ENCODE measurements at places on chromosomes 5 and 9.
A peak's percentile ranks its signal among the peaks of the same experiment; 100 is the strongest.

- H3K27ac ChIP-seq = no peak overlapping the region
- no peaks in the 10 kb centered on the region for H3K27me3 ChIP-seq
- H3K4me1 ChIP-seq = peaks cover 13% of the 10 kb centered on the region
- no peak overlapping the region for H3K4me3 ChIP-seq
- DNase-seq = no peak
These were observed 43.3 kb downstream of the CREBRF start for GRCh38 chr5:173099461-173099860.

- DNase-seq = no peak
- H3K27ac ChIP-seq = peak overlapping the region; percentile 9
- peaks cover 4% of the 10 kb centered on the region for H3K27me3 ChIP-seq
- H3K4me3 ChIP-seq = no peak overlapping the region
- no peaks in the 10 kb centered on the region for H3K4me1 ChIP-seq
These were observed 7.9 kb downstream of the KCNIP1 start for GRCh38 chr5:170511551-170512258.

DNA sequence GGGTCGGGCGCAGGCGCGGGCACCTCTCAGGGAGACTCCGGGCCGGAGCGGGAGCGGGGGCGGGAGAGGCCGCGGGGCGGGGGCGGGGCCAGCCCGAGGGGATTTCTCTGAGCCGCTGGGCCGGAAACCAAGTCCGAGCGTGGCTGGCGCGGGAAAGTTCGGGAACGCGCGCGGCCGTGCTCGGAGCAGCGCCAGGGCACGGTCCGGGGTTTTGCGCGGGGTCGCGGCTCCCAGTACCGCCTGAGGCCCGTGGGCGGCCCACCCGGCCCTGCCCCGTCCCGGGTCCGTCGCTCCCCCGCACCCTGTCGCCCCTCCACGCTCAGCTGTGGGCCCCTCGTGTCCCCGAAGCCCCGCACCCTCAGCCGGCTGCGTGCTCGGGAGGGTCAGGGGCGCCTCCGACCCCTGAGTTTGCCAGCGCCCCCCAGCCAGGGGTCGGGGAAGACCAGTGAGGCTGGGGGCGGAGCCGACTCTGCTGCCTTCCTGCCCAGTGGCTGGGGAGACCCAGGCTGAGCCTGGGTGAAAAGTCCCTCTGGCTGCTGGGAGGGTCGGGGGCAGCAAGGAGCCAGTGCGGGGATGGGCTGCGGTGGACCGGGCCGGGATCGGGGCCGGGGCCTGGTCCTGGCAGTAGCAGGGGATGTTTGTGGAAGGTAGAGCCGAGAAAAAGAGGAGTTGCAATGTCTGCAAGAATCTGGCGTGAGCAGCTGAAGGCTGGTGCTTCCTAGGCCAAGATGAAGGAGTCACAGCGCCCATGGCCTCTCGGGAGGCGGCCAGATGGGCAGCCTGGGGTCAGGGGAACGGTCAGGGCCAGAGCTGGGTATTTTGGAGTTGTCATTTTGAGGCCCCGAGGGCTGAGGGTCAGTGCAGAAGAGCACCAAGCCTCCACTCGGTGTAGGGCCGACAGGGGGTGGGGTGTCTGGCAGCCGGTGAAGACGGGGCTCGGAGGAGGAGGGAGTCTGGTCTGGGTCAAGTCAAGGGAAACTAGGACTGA is 588 bp downstream of the TRAF2 start:
- H3K4me1 ChIP-seq = peaks cover 7% of the 10 kb centered on the region
- no peaks in the 10 kb centered on the region for H3K36me3 ChIP-seq
- peak; percentile 47 for DNase-seq
- H3K27ac ChIP-seq = peak overlapping the region; percentile 69

DNA sequence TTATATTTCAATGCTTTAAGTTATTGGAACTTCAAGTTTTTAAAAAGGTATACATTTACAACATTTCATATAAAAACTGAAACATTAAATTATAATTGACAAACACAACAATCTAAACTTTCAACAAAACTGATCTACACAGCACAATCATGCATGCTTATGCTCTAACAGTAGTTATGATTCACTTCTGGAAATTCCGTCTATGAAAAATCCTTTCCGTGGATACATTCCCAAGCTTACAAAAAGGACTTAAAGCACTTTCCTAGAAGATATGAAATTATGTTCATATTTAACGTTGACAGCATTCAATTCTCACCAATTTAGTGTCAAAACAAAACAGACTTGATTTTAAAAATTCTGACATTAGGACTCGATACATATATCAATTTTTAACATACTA is 3.7 kb downstream of the HNRNPH1 start:
- peaks cover 62% of the 10 kb centered on the region for H3K36me3 ChIP-seq
- H3K27me3 ChIP-seq = peaks cover 48% of the 10 kb centered on the region
- peak overlapping the region; percentile 100 for H3K4me3 ChIP-seq
- no peak overlapping the region for H3K27ac ChIP-seq
- no peak for DNase-seq

DNA sequence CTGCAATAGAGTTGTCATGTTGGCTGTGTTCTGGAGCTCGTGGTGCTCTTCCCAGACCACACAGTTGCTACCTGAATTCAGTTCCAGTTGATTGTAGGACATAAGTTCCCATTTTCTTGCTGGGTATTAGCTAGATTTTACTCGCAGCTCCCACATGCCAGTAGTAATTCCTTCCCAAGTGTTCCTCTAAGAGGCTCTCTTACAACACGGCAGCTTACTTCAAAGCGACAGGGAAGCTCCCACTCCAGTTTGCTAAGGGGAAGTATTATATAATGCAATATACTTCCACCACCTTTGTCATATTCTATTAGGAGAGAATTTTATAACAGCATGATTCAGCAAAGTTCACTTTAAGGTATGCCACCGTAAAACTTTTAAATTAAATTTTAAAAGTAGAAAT is 623.0 kb downstream of the SLCO4C1 start:
- H3K27me3 ChIP-seq = no peaks in the 10 kb centered on the region
- H3K36me3 ChIP-seq = no peaks in the 10 kb centered on the region
- no peak overlapping the region for H3K27ac ChIP-seq
- H3K4me3 ChIP-seq = no peak overlapping the region
- no peak for DNase-seq

- H3K4me1 ChIP-seq = peaks cover 10% of the 10 kb centered on the region
- no peak for DNase-seq
- H3K27me3 ChIP-seq = no peaks in the 10 kb centered on the region
- H3K4me3 ChIP-seq = no peak overlapping the region
- H3K36me3 ChIP-seq = no peaks in the 10 kb centered on the region
These were observed 14.4 kb upstream of the PHF19 start for GRCh38 chr9:120891245-120891883.

DNA sequence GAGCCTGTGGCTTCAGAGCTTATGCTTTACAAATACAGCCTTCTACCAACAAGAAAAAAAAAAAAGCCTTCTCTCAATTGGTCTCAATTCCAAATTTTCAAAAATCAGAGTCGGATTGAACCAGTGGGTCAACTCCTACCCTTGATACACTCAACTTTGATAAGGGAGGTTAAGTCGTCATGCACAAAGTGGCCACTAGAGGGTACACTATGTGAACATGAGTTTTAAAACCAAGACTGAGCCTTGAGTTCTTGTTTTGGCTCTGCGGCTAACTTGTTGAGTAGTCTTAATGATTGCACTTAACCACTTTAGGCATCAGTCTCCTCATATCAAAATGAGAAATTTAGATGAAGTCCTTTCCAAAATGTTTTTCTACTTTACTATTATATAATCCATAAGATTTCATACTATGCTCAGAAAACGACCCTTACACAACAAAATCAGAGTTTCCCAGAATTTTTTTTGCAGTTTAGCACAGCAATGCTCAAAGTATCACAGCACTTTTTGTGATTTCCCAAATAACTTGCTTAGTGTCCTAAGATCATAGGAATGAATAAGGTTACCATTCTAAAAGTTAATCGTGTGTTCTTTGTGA is 92.9 kb upstream of the MTAP start:
- no peaks in the 10 kb centered on the region for H3K36me3 ChIP-seq
- no peak overlapping the region for H3K4me3 ChIP-seq
- H3K27ac ChIP-seq = no peak overlapping the region
- peaks cover 29% of the 10 kb centered on the region for H3K4me1 ChIP-seq
- H3K27me3 ChIP-seq = no peaks in the 10 kb centered on the region

DNA sequence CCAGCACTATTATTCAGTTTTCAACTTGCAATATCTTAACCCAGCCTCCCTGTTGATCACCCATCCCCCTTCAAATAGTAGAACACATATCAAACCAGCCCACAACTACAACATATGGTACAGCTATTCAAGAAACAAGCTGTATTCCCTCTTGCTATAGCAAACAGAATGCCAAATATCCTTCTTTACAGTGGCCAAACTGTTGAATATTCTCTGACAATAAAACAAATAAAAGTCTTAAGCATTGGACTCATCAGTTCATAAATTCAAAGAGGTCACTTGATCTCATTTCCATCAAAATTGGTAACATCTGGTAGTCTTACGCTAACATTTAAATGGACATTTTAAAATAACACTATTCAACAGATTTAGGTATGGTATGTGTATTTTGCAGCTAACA is 350.8 kb downstream of the EFNA5 start:
- H3K27me3 ChIP-seq = no peaks in the 10 kb centered on the region
- H3K4me3 ChIP-seq = no peak overlapping the region
- no peaks in the 10 kb centered on the region for H3K36me3 ChIP-seq
- H3K4me1 ChIP-seq = peaks cover 24% of the 10 kb centered on the region

DNA sequence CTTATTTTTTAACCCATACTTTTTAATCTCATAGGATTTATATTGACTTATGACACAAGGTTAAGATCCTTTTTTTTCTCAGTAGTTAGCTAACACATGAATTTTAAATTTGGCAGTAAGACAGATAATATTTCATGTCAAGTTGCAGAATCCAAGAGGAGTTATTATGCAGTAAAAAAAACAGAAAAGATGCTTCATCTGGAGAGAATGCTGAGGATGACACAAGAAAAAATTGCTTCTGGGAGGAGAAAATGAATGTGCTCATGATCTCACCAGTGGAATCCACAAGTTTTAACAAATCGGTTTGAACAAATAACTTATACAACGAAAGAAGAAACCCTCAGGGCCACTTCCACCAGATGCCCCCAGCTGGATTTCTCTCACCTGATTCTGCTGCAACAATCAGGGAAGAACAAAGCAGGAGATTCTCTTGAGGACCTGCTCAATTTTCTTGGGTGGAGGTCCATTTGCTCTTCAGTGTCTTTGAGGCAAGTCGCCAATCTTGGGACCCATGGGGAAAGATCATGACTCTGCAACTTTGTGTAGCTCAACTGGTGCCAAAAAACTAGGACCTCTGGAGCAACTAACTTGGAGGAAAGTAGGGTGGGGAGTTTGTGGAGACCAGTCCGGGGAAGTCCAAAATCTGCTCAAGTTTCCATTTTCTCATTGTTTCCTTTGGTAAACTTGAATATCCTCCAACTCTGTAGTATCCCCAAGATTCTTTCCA is 50.5 kb upstream of the TNFSF15 start:
- no peak overlapping the region for H3K27ac ChIP-seq
- no peak overlapping the region for H3K4me3 ChIP-seq
- H3K4me1 ChIP-seq = peaks cover 5% of the 10 kb centered on the region

- no peaks in the 10 kb centered on the region for H3K27me3 ChIP-seq
- H3K4me1 ChIP-seq = no peaks in the 10 kb centered on the region
- H3K27ac ChIP-seq = no peak overlapping the region
- H3K36me3 ChIP-seq = no peaks in the 10 kb centered on the region
These were observed 1060.1 kb downstream of the PTPRD start for GRCh38 chr9:9552665-9553064.

- H3K27me3 ChIP-seq = no peaks in the 10 kb centered on the region
- no peak overlapping the region for H3K27ac ChIP-seq
- no peaks in the 10 kb centered on the region for H3K4me1 ChIP-seq
- no peaks in the 10 kb centered on the region for H3K36me3 ChIP-seq
These were observed 23.7 kb upstream of the LOX start for GRCh38 chr5:122101636-122102285.

DNA sequence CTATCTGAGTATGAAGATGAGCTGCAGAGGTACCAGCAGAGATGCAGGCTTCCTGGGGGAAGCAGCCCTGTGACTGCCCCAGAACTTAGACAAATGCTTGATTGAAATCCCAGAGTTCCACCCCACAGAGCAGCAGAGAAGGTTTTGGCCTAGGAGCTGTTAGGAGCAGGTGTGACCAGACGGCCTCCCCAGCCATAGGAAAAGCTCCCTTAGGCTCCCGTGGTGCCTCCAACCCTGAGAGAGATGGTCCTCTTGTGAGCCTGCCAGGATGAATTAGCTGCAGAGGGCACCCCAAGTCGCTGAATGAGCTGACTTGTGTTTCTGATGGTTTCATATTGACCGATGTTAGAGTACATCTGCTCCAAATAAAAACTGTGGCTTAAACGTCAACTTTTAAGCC is 22.1 kb downstream of the NTRK2 start:
- H3K4me3 ChIP-seq = no peak overlapping the region
- H3K27ac ChIP-seq = no peak overlapping the region
- no peak for DNase-seq
- H3K36me3 ChIP-seq = no peaks in the 10 kb centered on the region
- no peaks in the 10 kb centered on the region for H3K27me3 ChIP-seq
- H3K4me1 ChIP-seq = no peaks in the 10 kb centered on the region

DNA sequence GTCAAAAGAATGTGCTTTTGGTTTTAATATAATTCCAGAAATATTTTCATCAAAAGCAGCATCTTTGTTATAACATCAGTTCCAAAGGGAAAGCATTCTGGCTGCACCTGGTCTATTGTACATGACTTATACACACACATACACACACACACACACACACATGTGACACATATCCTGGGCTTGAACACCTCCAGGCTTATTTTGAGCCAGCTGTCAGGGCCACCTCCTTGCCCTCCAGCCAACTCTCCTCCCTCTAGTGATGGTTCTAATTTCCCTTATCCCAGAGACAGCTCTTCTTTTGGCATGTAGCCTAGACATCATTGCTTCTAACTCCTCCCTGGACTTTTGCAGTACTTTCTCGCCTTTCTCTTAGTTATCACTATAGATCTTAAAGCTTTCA is 115.0 kb downstream of the PIK3R1 start:
- DNase-seq = no peak
- H3K27ac ChIP-seq = no peak overlapping the region
- peaks cover 1% of the 10 kb centered on the region for H3K36me3 ChIP-seq

DNA sequence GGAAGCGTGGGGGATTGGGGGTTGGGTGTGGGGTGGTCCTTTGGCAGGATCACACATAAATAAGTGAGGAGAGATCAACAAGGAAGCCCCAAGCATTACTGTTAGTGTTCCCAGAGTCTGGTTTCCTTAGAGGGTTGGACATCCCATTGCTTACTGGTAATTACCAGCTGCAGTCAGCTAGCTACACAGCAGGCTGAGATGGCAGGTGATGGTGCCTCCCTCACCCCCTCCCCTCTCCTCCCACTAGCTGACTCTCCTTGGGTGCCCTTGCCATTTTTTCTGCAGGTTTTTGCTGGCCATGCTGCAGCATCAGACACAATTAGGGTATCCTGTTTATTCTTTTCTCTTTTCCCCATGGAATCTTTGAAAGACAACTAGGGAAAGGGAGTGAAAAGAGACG is 107.5 kb upstream of the TLR4 start:
- no peak overlapping the region for H3K27ac ChIP-seq
- H3K4me1 ChIP-seq = no peaks in the 10 kb centered on the region
- H3K4me3 ChIP-seq = no peak overlapping the region
- no peaks in the 10 kb centered on the region for H3K27me3 ChIP-seq
- H3K36me3 ChIP-seq = no peaks in the 10 kb centered on the region
